Eye (tissue), 1 donor: ENCODE measurements at places on chromosomes 2 and 18.

DNA sequence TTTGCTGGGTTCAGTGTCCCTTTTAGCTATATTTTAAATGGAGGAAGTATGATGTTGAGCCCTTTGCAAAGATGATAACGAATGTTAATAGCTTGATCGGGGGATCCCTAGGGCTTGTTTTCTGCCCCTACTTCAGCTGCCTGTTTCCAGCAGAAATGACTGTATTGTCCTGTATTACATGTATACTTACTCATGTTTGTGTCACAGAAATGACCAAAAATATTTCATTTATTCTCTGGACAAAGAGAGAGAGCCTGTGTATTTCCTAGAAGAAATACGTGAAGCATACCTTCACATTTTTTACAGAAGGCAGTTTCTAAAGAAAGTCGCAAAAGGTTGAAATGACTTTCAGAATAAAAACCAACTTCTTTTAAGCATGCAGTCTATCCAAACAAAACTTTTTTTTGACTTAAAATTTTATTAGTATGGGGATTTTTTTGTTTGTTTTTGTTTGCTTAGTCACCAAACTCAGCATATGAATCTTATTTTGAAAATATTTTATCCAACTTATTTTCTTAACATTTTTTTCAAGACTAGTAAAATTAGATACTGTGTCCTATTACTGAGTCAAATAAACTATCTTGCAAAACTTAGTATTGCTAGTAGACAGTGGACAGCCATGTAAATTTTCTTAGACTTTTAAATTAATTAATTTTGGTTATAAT is 68.9 kb downstream of the PTRHD1 start:
- DNase-seq, result no peak

- DNase-seq, result no peak
These were observed 22.2 kb upstream of the EPC2 start for GRCh38 chr2:148622366-148622765.

DNA sequence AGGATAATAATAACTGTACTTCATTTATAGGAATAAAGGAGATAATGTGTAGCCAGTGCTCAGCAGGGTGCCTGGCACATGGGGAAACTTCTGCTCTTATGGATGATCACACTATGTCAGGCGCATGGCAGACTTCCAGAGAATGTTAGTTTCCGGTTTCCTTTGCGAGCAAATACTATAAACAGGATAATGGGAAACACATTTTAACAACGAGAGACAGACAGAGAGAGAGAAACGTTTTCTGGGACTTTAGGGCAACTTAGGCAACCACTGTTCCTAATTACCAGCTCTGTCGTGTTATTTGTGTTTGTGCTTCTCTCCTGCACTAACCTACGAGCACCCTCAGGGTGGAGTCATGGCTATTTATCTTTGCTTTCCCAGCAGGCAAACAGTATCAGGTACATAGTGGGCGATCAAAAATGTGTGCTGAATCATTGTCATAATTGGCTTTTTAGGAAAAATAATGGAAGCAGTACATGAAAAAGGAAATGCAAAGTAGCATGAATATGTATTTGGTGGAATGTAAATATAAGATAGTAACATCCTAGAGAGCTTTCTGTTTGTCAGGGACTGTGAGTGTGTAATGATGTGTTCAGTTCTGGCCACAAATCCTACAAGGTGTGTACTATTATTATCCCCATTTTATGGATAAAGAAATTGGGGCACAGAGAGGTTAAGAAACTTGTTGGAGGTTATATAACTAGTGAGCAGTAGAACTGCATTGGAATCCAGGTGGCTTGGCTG is 36.8 kb upstream of the IGFBP2 start:
- peak; percentile 73 for DNase-seq

DNA sequence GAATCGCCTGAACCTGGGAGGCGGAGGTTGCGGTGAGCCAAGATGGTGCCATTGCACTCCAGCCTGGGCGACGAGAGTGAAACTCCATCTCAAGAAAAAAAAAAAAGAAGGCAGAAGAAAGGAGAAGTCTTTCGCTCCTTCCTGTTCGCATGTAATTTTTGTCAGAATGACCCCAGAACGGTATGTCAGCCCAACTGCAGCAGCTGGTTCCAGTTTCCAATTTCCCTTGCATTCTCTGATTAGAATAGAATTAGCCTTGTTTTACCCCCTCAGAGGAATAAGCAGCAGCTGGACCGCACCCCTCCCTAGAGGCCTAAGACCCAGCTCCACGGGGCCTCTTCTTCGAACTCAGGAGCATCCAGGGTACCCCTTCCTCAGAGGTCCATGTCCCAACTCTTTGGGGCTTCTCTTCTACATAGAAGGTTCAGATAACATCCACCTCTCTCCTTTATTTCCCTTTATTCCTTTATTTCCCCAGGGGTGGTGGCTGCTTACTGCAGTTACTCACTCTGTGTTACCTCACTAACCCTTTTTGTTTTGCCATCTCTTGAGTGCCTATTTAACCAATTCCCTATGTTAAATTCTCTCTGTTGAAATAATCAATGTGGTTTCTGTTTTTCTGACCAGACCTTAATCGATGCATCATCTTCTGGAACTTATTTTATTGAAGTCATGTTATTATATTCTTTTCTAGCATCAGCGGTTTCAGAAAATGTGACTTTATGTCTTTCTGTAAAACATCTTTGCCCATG is 7.2 kb upstream of the PUM2 start:
- no peak for DNase-seq

DNA sequence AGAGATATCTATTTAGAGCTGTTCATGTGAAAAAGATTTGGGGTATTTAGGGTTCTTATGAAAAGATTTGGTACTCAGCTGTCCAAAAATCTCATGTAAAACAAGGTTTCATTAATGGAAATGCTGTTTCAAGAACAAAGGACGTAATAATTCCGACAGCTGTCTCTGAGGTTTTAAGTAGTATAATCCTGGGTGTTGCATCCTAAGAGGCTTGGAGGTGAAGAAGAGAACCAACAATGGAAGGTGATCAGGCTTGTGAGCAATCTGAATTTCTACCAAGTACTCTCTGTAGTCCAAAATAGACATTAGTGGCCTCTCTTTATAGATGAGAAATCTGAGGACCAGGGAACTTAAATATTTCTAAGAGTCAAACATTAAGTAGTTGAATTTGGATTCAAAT is 205.1 kb downstream of the BABAM2 start:
- DNase-seq, result no peak

DNA sequence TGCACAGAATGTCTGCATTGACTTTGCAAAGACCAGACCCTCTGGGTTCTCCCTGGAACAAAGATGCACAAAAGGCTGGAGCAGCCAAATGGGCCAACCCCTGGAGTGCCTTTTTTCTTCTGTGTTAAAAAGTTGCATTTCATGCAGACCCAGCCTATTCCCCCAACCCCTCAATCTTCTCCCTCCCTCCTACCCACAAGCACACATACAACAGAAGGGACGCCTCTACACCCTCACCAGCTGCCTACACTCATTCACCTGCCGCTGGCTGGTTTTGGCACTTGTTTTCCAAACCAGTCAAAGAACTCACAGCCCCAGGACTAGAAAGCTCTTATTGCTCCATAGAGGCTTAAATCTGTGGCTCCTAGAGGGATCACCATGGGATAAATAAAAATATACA is 16.6 kb downstream of the MARCHF4 start:
- DNase-seq, result no peak

- no peak for DNase-seq
These were observed 85.7 kb downstream of the APLF start for GRCh38 chr2:68553098-68553497.

DNA sequence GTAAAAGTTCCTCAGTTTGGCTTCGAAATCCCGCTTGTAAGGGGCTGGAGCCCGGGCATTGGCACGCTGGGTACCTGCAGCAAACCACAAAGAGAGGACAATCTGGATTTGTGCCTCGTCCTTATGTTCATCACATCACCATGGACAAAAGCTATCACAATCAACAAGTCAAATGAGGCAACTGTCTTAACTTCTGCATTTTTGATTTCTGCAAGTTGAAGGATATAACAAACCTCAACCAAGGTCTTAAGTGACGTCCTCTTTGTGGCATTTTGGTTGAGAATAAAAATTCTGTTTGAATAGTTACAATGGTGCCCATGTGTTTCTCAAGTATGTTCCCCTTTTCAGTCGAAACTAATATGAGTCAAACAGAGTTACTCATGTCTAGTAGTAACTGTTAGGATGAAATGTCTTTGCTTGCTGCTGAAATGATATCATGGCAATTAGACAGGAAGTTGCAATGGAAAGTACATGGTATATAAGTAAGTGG is 70.8 kb upstream of the STK17B start:
- DNase-seq, result no peak

- no peak for DNase-seq
These were observed 5.7 kb upstream of the CAPN14 start for GRCh38 chr2:31223026-31223425.

- no peak for DNase-seq
These were observed 463.8 kb downstream of the DSC3 start for GRCh38 chr18:30578707-30579106.

DNA sequence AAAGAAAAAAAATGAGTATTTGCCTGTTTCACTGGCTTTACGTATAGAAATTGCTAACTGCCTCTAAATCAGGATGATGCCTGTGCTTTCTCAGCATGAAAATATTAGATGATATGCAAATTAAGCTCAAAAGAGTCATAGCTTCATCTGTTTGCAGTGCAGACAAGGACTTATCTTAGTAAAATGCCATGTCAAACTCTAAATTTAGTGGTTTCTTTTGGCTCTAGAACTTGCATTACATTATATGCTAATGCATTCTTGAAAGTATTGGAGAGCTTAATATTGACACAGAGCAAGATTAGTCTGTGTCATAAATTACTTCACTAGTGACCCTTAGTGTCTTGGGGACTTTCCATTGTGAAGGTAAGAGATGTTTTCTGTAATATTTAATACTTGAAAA is 1109.1 kb upstream of the NRXN1 start:
- no peak for DNase-seq
